H7 (cell line): ENCODE measurements at places on chromosomes 5 and 9. TPM values are rescaled to one million over a fixed set of nuclear protein-coding genes. Genes with fewer than 3 reads are reported as not detected.

CDO1 gene
- total RNA-seq = 9.2 and 9.9 TPM in 2 replicates

HTR1A gene
- total RNA-seq = not detected in 2 replicates

LMAN2 gene
- total RNA-seq = 221 and 225 TPM in 2 replicates

SPOCK1 gene
- 1.4 and 4.6 TPM in 2 replicates for total RNA-seq

PDCD1LG2 gene
- not detected in 2 replicates for total RNA-seq

PCDHB6 gene
- total RNA-seq = not detected in 2 replicates

ECSCR gene
- 4.6 and 6.4 TPM in 2 replicates for total RNA-seq

BTNL8 gene
- 0.21 and 0.22 TPM in 2 replicates for total RNA-seq

SPINK6 gene
- not detected in 2 replicates for total RNA-seq

ZNF483 gene
- total RNA-seq = 50.3 and 62.9 TPM in 2 replicates

DNA sequence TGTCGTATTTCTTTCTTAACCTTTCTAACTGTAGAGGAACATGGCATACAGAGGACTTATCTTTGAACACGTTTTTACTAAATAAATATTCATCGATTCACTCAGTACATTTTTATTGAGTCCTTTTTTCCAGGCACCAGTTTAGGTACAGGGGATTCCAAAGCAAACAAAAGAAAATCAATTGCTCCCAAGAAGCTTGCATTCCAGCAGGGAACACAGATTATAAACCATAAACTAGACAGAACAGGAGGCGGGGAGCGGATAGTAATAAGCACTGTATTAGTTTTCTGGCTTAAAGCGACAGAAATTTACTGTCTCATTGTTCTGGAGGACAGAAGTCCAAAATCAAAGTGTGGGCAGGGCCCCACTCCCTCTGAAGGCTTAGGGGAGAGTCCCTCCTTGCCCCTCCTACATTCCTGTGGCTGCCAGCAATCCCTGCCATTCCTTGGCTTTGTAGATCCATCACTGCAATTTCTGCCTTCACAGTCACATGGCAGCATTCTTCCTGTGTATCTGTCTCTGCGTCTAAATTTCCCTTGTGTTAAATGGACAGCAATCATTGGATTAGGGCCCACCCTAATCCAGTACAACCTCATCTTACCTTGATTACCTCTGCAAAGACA, 115.5 kb downstream of the COL23A1 start:
- peak; percentile 61 for DNase-seq

GRCh38 chr5:109089191-109089590, 320.6 kb downstream of the PJA2 start:
- DNase-seq = no peak

- DNase-seq = no peak
These were observed 298.7 kb upstream of the CDH6 start for GRCh38 chr5:30894811-30895210.

- DNase-seq = peak; percentile 97
These were observed at the start of gene LAMC3 for GRCh38 chr9:131008909-131009618. TSS of gene LAMC3 (plus strand) at chr9:131009174. CDS start at chr9:131009215, 41 bp downstream.

GRCh38 chr9:75866273-75866871, 24.1 kb upstream of the PCSK5 start:
- DNase-seq = peak; percentile 24

DNA sequence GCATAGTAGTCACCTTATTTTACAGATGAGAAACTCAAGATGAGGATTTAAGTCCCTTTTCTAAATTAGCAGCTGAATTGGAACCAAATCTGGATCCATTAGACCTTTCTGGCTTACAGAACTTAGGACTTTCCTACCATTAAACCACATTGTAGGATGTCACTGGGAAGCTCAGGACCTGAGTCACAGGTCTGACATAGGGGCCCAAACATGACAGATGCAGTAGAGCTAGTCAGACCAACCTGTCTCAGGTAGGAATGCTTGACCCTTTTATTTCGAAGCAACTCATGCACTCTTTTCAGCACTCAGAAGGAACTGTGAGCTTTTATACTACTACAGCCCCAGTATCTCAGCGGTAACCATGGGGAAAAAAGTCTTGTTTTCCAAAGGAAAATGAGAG, 2.6 kb downstream of the RAB24 start:
- no peak for DNase-seq

- DNase-seq = no peak
These were observed 33.9 kb downstream of the JAKMIP2 start for GRCh38 chr5:147748590-147748989.

- DNase-seq = no peak
These were observed 402.5 kb upstream of the SLC24A2 start for GRCh38 chr9:20191228-20191840.

DNA sequence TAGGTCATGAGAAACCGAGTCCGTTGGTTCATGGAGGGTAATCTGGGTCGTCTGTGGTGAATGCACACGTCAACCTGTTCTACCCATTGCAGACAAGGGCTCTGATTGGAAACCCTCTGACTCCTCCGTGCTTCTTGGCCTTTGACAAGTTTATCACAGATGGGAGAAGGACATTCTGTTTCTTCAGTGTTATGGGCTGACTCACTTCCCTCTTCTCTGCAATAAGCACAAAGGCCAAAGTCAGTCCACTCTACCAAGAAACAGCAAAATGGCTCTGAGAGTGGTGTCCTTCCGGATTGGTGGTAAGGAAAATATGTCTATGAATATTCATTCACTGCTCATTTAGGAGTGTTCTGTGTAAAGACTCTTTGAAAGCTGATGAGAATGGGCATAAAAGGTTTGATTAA, 89.3 kb downstream of the FEM1C start:
- DNase-seq = no peak

- DNase-seq = peak; percentile 84
These were observed 833 bp downstream of the GAS1 start for GRCh38 chr9:86946201-86947145.

DNA sequence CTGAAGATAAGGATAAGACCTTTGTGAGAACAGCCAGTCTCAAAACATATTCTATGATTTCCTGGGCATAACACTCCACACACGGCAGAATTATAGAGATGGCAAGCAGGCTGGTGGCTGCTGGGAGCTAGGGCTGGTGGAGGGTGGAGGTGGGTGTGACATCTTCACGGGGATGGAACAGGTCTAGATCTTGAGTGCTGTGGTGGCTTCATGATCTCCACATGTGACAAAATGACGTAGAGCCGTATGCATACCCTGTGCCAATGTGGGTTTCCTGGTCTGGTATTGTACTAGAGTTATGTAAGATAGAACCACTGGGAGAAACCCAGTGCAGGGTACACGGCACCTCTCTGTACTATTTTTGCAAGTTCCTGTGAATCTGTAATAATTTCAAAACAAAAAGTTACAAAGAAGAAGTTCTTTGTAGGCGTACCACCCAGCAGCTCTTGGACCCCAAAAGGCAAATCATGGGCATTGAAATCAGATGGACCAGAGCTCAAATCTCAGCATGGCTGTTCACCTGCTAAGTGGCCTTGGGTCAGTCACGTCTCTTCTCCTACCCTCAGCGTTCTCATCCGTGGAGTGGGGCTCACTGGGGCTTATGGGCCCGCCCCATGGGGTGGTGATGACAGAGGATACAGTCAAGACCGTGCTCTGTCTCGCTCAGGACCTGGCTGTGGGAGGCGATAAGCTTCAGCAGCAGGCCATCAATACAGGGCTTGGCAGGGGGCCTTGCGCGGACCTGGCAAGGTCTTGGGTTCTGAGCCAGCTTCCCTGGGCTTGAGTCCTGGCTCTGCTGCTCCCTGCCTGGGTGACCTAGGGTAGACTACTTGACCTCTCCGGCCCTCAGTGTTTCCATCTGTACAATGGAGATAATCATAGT, 74.7 kb upstream of the UNC5A start:
- peak; percentile 18 for DNase-seq

DNA sequence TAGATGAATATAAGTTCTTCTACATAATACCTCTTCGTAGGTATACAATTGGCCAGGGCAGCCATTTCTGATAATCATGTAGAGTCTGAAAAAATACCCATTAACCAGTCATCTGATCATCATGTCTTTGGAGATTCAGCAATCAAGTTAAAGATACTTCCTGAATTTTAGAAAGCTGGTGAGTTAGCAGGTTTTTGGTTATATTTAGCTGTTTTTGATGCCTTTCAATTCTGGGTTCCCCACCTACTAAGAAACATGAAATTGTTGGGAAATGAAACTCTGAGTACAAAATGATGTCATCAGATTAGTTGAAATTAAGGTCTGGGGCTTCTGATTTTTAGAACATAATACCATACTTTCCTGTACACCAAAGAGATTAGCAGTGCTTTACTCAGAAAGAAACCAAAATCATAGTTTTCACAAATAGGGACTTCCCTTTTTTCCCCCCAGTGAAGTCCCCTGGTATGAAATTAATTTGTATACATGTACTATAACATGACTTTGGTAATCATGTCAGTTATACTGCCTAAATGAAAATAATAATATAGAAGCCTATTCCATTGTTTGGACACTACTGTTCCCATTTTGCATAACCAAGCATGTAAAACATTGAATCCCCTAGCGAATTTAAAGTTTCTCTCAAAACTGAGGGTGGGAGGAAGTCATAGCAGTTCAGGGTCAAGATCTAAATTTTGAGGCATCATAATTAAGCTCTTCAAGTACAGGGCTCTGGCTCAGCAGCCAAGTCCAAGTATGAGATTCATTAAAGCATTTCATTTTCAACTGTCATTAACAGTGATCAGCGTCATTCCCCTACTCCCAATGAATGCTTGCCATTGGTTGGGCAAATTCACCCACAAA, 17.9 kb downstream of the PRLR start:
- no peak for DNase-seq

GRCh38 chr5:32471784-32472183, 27.2 kb upstream of the ZFR start:
- DNase-seq = peak; percentile 46

DNA sequence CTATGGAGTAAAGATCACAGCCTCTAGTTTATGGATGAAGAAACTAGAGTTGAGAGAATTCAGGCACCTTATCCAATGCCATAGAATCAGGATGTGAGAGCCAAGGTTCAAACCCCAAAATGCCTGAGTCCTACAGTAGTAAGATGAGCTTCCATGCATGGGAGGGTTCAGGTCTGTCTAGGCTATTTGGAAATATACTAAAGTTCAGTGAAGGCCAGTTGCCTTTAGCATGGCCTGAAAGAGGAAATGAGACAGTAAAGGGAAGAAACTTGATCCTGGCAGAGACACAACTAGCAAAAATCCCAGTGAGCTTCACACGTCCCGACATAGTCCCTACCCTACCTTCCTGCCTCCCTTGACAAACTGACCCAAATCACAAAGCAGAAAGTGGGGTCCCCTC, 317.0 kb downstream of the RASEF start:
- no peak for DNase-seq

- DNase-seq = no peak
These were observed 5.1 kb upstream of the CCDC192 start for GRCh38 chr5:127697894-127698600.
